ENCODE measurements at places on chromosomes 6 and 20. TPM values are rescaled to one million over a fixed set of nuclear protein-coding genes. Genes with fewer than 3 reads are reported as not detected.

DNA sequence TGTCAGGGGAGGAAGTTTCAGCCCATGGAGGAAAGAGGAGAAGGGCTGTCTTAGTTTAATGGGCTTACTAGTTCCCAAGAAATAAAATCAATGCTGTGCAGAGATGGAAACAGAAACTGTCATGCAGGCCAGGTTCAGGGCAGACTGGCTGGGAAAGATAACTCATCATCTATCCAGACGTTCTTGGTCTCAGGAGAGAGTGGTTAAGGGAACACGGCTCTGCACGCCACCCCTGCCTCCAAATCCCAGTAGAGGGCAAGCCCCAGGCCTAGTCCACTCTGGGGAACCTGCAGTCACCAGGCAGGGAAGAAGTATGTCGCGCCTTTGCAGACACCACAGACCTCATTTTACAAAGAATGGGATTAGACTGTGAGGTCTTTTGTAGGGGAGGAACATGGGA, 12.5 kb downstream of the ALDH8A1 start:
- DNase-seq = no peak

Gene FHL5
- not detected for total RNA-seq

GRCh38 chr6:105949869-105950268, 136.3 kb upstream of the PRDM1 start:
- DNase-seq = no peak

Gene MAS1L
- not detected for total RNA-seq

- no peak for DNase-seq
Observed at GRCh38 chr6:118844915-118845314, 49.0 kb upstream of the ASF1A start.

Gene TNFAIP3
- 19.2 TPM for total RNA-seq

GRCh38 chr6:52317841-52318581, 33.5 kb upstream of the MCM3 start:
- no peak for DNase-seq

DNA sequence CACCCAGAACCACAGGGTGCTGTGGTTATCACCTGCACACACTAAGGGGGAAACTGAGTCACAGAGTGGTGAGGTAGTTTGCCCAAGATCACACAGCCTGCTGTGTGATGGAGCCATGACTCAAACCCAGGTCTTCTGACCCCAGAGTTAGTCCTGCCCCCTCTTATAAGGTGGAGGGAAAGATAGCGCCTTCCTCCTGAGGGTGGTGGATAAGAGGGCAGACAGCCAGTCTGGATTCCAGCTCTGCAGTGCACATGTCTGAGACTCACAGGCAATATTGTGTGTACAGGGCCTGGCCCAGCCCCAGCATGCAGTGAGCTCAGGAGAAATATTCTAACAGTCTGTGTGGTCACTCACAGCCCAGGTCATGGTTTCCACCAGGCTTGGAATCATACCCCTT, 393.7 kb downstream of the CDH4 start:
- DNase-seq = no peak

Gene PBX2
- 80.1 TPM for total RNA-seq

GRCh38 chr6:34912715-34913464, 23.8 kb downstream of the ANKS1A start:
- peak; percentile 33 for DNase-seq

GRCh38 chr6:54014440-54014839, 96.8 kb upstream of the MLIP start:
- no peak for DNase-seq

GRCh38 chr6:16322666-16323312, 84.4 kb downstream of the GMPR start:
- DNase-seq = peak; percentile 58

Gene RNF114
- total RNA-seq = 160 TPM

- DNase-seq = no peak
Observed at GRCh38 chr6:91291071-91291470, 704.2 kb upstream of the MAP3K7 start.

Gene TNF
- 4.3 TPM for total RNA-seq

- peak; percentile 34 for DNase-seq
Observed at GRCh38 chr20:59782986-59783640, 150.3 kb downstream of the SYCP2 start.

GRCh38 chr6:147738099-147738498, 229.6 kb downstream of the SAMD5 start:
- DNase-seq = no peak

Gene SNAI1
- total RNA-seq = not detected

DNA sequence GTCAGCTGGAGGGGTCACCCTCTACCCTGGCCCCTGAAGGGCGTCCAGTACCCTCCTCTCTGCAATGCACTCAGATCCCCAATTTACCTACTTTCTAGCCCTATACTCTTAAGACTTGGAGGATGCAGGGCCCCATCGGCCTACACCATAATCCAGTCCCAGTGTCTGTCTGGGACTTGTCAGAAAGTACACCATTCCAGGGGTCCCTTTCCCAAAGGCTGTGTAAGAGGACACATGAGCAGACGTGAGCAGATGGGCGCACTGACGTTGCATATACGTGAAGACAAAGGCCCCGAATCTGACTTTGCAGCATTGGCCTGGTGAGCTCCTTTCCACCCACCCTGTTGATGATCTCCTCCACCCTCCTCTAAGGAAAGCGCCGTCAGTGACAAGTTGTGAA, 20.9 kb upstream of the SMOC2 start:
- no peak for DNase-seq

DNA sequence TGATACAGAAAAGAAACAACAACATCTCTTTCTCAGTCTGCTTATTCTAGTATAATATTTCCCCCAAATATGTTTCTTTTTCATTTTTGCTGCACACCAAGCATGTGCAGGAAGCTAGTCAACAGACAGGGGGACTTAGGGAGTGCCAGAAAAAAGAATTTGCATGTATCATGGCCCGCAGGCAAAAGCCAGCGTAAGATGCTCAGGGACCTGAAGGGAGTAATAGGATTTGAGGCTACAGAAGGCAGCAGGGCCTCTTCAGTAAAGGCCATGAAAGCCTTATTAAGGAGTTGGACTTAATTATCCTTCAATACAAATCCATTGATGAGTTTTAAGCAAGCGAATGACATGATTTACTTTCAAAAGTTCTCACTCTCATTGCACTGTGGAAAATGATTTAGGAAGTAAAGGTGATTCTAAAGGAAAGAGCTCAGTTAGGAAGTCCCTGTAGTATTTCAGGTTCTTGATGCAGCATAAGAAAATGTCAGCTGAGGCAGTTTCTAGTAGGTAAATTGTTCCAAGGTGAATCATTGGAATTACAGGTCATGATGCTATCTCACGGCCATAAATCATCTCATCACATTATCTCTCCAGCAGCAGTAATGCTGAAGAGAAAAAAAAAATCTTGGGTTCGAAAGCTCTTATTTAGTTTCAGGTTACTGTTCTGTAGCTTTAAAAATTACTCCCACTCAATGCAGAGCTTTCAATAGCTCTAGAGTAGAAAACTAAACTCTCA, 94.8 kb downstream of the PTCHD4 start:
- no peak for DNase-seq

Gene HTR1B
- total RNA-seq = not detected

- no peak for DNase-seq
Observed at GRCh38 chr20:49110767-49111694, 64.9 kb downstream of the CSE1L start.

Gene MYCT1
- total RNA-seq = not detected

- peak; percentile 45 for DNase-seq
Observed at GRCh38 chr6:10463491-10464481, 48.9 kb upstream of the TFAP2A start.

- no peak for DNase-seq
Observed at GRCh38 chr20:18737140-18737539, 76.4 kb upstream of the SCP2D1 start.

DNA sequence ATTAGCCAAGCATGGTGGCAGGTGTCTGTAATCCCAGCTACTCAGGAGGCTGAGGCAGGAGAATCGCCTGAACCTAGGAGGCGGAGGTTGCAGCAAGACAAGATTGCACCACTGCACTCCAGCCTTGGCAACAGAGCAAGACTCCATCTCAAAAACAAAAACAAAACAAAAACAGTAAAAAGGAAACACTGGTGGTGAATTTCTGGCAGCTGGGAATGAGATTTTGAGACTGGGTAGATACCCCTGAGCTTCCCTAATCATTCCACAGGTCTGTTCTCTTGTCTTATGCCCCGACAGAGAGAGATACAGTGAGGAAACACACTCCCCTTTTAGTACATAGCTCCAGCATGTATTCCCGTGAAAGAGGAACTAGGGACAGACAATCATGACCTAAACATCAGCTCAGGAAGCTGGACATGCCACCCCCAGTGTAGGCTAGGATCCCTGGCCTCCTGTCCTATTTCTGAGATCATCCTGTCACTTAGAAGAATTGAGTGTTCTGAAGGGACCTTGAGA, 9.6 kb downstream of the MAN1A1 start:
- DNase-seq = no peak

- DNase-seq = peak; percentile 35
Observed at GRCh38 chr6:165439928-165440554, 130.6 kb upstream of the C6orf118 start.

DNA sequence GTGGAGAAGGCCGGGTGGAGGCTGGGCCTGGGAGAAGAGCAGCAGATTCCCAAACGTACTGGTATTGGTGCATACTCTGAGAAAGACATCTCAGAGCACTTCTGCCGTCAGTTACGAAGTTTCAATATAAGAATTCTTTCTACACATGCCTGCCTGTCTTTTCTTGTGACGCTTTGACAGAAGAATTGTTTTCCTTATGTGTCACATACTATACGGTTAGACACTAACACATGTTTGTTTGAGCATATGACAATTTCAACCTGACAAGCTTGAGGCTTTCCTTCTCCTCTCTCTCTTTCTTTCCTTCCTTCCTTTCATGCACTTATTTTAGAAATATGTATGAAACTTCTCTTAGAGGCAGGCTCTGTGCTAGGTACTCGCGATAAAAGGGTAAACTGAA, 360.0 kb downstream of the QKI start:
- no peak for DNase-seq

DNA sequence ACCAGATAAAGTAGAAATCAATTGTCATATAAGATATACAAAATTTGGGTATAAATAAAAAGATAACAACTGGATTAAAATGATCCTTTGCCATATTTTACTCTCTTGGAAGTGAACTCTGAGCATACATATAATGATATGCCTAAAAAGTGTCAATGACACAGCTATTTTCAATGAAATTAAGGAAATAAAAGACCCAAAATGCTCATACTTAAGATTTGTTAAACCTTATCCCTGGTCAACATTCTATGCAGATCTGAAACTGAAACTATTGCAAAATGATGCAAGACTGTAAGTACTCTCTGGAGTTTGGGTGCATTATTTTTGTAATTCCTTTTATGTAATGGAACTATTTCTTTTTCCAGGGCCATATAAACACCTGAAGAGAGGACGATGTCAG, 119.0 kb upstream of the SGK1 start:
- DNase-seq = no peak

DNA sequence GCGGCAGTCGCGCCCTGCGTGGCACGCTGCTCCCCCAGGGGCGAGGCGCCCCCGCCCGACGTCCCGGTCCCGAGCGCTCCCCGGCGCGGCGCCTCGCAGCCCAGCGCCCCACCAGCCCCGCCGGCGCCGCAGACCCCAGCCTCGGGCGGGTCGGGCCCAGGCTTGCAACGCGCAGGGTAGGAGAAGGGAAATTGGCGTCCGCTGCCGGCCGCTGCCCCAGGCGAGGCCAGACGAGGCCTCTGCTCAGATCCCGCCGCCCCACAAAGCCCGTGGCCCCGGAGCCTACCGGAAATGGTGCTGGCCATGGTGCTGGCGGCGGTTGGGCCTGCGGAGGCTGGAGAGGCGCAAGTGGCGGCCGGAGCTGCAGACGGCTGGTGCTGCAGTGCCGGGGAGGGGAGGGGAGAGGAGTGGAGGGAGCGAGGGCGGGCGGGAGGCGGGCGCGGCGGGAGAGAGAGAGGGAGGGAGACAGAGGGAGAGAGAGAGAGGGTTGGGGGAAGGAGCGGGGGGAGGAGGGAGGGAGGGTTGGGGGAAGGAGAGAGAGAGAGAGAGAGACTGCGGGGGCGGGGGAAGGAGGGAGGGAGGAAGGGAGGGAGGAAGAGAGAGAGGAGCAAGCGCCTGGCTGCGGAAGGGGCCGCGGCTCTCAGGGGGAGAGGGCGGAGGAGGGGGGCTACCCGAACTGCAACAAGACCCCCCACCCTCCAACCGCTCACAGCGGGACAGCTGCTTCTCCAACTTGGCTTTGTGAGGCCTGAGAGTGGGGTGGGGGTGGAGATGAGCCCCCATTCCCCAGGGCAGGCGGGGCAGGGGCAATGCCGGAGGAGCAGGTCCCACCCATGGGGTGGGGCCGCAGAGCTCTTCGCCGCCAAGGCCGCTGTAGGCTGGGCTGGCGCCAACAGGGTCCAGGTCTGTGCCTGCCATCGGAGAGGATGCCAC, at the start of gene STMN3:
STMN3 (minus strand) TSS at position 384 of the 933 bp plus-strand sequence; CDS start at position 305, 79 bp downstream.
- peak; percentile 93 for DNase-seq

GRCh38 chr6:2416128-2416712, 170.8 kb upstream of the GMDS start:
- no peak for DNase-seq

Gene DEFB114
- total RNA-seq = not detected

Gene TBXT
- not detected for total RNA-seq

GRCh38 chr6:7697432-7697819, 28.5 kb upstream of the BMP6 start:
- no peak for DNase-seq

- DNase-seq = no peak
Observed at GRCh38 chr20:47300071-47300470, 56.4 kb downstream of the ZMYND8 start.

- DNase-seq = no peak
Observed at GRCh38 chr6:3237761-3238662, 10.6 kb upstream of the TUBB2B start.

DNA sequence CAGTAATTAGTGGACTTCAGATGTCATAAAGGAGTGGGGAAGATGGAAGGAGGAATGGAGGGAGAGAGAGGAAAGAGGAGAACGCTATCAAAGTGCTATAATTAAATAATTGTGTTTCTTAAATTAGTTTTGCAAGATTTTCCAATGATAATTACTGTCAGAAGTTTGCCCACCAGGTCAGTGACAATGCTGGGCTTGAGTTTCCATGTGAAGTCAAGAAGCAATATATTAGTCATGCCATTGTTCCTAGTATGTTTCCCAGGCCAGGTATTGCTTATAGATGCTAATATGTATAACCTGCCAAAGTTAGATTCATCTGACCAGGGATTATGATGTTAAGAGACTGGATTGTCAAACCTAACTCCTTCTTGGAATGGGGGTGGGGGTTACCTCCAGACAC, 131.9 kb downstream of the GJA10 start:
- no peak for DNase-seq

Gene OR2J3
- not detected for total RNA-seq

Gene C6orf15
- total RNA-seq = not detected

DNA sequence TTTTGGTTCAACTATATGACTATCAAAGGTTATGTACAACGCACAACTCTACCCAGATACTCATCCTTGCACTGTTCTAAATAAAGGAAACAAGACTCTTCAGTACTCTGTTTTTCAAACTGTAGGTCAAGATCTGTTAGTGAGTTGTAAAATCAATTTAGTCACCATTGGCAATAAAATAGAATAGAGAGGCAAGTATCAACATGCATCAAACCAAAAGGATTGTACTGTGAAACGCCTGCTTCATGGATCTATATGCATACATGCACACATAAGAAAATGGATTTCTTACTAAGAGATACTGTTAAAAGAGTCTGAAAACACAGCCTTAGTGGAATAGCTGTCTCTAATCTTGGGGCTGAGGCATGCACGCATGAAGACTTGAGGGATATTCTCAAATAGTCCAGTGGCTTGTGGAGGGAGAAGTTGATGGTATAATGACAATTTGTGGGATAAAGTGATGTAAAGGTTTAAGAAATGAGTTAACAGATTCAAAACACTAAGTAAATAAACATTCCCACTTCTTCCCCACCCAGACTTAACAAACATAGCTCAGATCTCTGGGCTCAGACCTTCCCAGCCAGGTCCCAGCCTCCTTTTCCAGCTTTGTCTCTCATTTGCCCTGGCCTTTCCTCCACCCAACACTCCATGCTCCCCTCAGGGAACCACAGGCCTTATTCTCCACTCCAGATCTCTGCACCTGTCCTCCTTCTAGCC, 10.7 kb upstream of the LZTS3 start:
- no peak for DNase-seq

Data from Caki2 (cell line).